ENCODE measurements at places on chromosomes 7 and 10.

GRCh38 chr7:47625861-47626715, 44.2 kb upstream of the TNS3 start:
- DNase-seq = no peak

- peak; percentile 70 for DNase-seq
These were observed 44.9 kb upstream of the ANK3 start for GRCh38 chr10:60434418-60435046.

- DNase-seq = no peak
These were observed 29.9 kb downstream of the ZC3HC1 start for GRCh38 chr7:130021105-130021834.

- DNase-seq = peak; percentile 28
These were observed 28.0 kb downstream of the TMEM120A start for GRCh38 chr7:75966190-75966961.

GRCh38 chr7:128934361-128935341, 3.1 kb upstream of the IRF5 start:
- DNase-seq = no peak

GRCh38 chr10:35872671-35873070, 230.6 kb upstream of the FZD8 start:
- no peak for DNase-seq

DNA sequence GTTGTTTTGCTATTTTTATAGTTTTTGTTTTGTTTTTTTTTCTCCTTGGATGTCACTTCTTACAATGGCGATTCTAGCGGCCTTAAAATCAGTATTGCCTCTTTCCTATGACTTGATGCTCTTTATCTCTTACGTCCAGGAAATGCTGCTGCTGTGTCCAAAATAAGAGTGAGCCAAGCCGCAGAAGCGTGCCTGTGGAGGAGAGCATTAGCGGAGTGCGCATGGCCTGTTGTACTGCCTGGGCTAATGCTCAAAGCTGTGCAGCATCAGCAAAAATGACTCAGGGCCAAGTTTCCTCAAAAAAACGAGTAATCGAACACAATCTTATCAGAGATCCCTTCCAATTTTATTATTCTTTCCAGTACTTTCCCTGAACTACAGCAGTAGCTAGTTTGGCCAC, 18.5 kb upstream of the GAD2 start:
- no peak for DNase-seq

GRCh38 chr7:1510780-1511154, 6.6 kb upstream of the INTS1 start:
- DNase-seq = no peak

GRCh38 chr7:105829681-105830322, 46.6 kb downstream of the ATXN7L1 start:
- peak; percentile 15 for DNase-seq

- DNase-seq = no peak
These were observed 81.3 kb upstream of the NPS start for GRCh38 chr10:127467811-127468210.

- DNase-seq = no peak
These were observed 731.4 kb upstream of the POT1 start for GRCh38 chr7:125661006-125661405.

DNA sequence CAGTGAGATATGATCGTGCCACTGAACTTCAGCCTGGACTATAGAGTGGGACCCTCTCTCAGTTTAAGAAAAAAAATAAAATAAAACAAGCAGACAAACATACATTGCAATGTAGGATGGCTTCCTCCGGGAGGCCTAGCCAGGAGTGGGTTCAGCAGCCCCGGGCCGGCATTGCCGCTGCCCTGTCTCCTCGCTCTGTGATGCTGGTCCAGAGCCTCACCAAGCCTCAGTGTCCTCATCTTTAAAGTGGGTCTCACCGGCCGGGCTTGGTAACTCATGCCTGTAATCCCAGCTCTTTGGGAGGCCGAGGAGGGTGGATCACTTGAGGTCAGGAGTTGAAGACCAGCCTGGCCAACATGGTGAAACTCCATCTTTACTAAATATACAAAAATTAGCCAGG, 71.6 kb downstream of the PTPRE start:
- no peak for DNase-seq

- DNase-seq = no peak
These were observed 251.8 kb upstream of the TMEM72 start for GRCh38 chr10:44659320-44659719.

DNA sequence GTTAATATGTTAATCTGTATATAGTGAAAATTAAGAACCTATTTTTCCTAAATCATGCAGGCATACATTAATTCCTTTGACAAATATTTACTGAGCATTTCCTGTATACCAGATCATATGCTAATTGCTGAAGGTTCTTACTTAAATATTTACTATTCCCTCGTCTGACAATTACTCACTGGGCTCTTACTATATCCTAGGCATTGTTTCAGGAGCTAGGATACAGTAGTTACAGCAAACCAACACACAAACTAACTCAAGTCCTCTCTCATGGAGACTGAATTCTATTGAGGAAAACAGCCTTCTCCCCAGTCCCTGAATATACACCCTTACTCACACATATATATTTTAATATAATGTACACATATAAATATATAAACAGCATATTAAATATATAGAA, 786.0 kb downstream of the NRG3 start:
- DNase-seq = no peak

DNA sequence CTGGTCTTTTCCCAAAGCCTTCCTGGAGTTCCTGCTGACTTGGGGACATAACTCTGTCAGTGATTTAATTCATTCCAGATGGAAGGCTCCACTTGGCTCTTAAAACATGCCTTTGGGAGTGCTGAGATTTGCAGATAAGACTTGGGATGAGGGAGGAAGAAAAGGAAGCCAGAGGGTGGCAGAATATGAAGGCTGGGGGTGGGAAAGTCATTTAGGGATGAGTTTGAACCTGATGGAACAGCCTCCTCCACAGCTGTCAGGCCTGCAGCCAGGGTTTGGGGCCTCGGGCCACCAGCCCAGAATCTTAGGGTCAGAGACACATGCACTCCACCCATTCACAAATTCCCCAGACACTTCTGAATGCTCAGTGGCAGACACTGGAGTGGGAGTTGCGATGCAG, 28.4 kb upstream of the EIF5AL1 start:
- DNase-seq = peak; percentile 92

DNA sequence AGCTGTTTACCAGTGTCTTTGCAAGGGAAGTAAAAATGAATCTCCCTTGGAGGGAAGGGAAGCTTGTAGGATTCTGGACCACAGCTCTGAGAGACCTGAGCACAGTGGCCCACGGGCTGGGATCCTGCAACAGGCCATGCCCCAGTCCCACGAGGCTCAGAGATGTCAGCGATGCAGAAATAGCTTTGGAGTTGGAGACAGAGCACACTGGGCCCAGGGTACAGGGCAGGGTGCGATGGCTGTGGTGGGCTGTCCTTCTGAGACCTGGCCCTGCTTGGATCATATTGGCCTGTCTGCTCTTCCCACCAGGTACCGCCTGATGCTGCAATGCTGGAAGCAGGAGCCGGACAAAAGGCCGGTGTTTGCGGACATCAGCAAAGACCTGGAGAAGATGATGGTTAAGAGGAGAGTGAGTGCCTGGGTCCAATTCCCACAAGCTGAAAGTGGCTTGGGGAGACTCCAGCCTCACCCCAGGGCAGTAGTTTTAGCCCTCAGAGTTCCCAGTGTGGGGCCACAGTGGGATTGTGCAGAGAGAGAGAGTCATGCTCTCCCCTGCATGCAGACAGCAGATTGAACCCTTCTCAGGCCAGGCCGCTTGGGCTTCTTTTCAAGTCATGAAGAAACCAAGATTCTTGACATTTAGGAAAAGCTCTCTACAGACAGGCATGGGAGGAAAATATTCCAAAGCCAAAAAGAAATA, 13.5 kb upstream of the CSGALNACT2 start:
- DNase-seq = no peak

DNA sequence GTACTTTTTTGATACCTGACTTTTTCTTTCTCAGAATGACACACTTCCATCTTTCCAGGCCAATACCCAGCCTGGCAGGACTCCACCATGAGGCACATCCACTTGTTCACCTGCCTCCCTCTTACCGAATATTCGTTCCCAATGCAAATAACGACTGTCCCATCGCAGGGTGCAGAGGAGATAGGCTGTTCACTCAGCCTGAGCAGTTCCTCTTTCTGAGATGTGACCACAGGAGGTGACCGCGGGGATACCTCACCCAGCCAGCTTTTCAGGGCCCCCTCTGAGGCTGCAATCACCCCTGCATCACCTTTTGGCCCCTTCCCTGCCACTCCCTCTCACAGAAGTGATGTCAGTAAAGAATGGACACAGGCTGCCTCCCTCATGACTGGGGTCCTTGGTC, 28.3 kb downstream of the PTPRN2 start:
- DNase-seq = no peak

DNA sequence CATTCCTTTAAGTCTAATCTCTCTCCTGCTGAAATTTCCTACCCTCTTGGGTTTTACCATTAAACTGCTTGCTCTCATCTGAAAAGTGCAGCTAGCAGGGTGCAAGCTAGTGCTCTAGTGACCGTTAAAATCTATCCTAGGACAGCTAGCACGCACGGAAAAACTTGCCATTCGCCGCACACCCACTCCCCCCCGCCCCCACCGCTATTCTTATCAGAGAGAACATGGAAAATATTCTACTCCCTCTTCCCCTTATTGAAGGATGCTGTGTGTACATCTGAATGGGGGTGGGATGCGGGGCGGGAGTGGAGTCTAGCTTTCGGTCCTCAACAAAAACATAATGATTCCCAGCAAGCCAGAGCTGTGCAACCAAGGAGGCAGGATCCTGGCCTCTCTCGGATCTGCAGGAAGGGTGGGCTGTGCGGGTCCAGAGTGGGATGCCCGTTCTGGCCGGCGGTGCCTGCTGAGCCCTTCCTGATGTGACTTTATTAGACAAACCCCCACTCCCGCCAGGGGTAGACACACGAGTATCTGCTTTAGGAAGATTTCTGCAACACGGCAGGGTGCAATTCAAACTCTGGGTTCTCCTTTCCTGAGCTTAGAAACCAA, 1.1 kb upstream of the ADRA2A start:
- DNase-seq = no peak

GRCh38 chr7:86411814-86412213, 231.9 kb upstream of the GRM3 start:
- DNase-seq = no peak

DNA sequence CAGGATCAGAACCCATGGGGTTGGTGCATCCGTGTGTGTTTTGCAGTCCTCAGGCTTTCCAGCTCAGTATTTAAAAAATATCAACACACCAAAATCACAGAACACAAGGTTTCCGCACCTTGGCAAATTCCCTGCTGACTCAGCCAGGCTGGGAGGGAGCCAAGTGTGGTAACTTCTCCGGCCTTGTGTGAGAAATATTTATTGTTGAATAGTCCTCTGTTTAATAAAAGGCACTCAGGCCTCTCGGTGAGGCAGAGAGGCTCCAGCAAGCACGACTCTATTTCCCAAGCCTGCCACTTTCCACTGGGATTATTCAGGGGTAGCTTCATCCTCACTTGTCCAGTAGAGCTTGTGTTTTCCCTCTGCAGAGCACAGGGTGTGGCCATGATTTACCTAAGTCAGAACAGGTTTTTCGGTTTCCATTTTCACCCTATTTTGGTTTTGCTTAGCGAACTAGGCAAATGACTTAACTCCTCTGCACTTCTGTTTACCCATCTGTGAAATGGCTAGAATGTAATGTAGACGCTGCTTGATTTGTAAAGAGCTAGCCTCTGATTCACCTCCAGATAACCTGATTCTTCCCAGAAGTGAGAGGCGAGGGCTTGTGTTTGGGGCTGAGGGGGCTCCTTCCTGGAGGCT, 13.0 kb upstream of the CHST15 start:
- DNase-seq = peak; percentile 20

DNA sequence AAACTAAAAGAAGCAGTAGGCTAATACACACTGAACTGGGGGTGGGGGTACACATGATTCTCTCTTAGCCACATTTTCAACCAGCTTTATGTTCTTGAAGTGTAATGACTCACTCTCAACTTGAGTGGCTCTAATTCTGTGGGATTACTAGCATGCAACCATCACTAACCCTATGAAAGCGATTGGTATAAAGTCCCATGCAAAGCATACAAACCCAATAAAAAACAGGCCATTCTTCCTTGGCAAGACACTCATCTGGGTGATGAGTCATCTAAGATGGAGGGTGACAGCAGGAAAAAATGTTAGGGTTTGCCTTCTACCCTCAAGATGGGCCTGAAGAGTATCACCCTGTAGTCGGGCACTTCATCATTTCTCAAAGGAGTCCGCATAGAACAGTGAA, 14.9 kb upstream of the PON3 start:
- DNase-seq = peak; percentile 30

DNA sequence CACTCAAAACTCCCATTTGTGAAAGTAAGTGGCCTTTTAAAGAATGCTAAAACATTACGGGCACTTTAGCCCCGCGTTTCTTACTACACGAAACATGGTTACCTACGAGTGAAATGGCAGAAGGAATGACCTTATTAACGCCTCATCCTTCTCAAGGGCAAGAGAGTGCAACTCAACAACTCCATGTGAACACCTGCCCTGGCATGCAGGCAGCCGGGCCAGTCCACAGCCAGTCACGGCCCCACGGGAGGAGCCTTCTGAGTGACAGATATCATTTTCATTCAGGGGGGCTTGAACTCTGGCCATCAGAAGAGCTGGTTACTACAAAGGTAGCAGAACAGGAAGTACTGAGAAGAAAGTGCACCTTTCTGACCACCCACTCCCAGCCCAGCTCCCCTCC, 236.1 kb downstream of the PTPRN2 start:
- DNase-seq = no peak

GRCh38 chr10:89235073-89235798, 16.3 kb downstream of the LIPA start:
- DNase-seq = no peak

GRCh38 chr10:128781637-128782036, 655.4 kb upstream of the MKI67 start:
- DNase-seq = no peak

- DNase-seq = peak; percentile 4
These were observed 357.1 kb downstream of the MAGI2 start for GRCh38 chr7:79096361-79096805.

- peak; percentile 96 for DNase-seq
These were observed 82.6 kb downstream of the PRKG1 start for GRCh38 chr10:51156926-51157325.

DNA sequence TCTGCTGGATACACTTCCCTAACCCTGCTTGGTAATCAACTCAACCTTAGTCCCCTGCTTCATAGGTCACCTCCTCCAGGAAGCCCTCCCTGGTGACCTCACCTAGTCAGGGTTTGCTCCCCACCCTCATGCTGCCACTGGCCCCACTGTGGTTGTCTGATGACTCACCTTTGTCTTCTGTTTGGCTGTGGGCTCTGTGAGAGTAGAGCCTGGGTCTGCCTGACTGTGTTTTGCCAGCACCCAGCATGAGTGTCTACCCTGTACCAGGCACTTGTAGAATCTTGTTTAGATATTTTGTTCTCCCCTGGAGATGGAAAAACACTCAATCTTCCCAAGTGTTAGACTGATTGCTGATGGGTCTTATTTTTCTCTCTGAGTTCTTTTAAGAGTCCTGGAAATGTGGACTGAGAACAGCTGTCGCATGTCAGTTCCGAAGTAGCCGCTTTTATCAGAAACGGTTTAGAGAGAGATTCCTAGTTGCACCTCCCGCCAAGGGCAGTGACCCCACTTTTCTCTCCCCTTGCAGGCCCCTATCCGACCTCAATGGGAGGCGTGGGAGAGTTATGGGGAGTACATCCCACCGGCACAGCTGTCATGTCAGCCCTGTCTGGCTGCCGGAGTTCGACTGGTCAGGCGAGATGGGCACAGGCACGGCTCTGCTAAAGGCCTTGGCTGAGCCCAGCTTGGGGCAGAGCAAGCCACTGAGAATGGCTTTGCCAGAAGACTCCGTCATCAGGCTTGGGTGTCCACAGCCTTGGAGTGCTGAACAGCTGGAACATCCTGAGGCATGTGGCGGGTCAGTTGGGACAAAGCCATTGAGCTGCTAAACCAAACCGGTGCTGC, 134.3 kb downstream of the GRK5 start:
- DNase-seq = peak; percentile 61

GRCh38 chr7:98976396-98977185, 98.3 kb downstream of the TRRAP start:
- no peak for DNase-seq
